ENCODE measurements at places on chromosomes 2 and 18.
A peak's percentile ranks its signal among the peaks of the same experiment; 100 is the strongest.

- no peak for DNase-seq
These were observed 322.6 kb upstream of the REV1 start for GRCh38 chr2:99812426-99812825.

DNA sequence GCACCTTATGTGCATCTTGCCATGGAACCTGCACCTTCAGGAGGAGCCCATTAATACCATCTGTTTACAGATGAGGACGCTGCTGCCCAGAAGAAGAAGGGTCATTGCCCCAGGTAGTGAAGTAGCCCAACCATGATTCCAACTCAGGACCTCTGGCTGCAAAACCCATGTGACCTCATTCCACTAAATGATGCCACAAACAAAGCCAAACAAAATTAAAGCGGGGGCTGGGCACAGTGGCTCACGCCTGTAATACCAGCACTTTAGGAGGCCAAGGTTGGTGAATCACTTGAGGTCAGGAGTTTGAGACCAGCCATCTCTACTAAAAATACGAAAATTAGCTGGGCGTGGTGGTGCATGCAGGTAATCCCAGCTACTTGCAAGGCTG is 202.1 kb downstream of the EIPR1 start:
- DNase-seq = no peak

DNA sequence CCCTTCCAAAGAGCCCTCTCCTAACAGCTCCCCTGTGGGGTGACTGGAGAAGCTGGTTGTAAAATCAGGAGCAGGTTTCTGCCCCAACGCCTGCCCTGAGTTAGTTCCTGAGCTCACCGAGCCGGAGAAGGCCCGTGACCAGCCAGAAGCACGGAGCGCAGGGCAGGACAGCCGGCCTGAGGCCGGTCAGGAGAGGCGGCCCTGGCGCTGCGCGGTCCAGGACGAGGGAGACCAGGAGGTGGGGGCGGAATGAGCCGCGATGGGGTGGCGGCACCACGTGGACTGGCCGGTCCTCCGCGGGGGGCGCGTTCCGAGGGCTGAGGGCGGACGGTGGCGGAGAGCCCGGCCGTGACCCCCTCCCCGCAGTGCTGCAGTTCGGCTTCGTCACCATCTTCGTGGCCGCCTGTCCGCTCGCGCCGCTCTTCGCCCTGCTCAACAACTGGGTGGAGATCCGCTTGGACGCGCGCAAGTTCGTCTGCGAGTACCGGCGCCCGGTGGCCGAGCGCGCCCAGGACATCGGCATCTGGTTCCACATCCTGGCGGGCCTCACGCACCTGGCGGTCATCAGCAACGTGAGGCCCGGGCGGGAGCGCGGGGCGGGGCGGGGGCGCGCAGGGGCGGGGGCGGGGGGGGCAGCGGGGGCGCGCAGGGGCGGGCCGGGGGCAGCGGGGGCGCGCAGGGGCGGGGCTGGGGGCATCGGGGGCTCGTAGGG is 29.0 kb downstream of the ANO7 start:
- peak; percentile 58 for DNase-seq

- no peak for DNase-seq
These were observed 364.7 kb downstream of the ERBB4 start for GRCh38 chr2:212173756-212174510.

GRCh38 chr2:217981084-217981730 is 21.6 kb downstream of the TNS1 start:
- DNase-seq = no peak

DNA sequence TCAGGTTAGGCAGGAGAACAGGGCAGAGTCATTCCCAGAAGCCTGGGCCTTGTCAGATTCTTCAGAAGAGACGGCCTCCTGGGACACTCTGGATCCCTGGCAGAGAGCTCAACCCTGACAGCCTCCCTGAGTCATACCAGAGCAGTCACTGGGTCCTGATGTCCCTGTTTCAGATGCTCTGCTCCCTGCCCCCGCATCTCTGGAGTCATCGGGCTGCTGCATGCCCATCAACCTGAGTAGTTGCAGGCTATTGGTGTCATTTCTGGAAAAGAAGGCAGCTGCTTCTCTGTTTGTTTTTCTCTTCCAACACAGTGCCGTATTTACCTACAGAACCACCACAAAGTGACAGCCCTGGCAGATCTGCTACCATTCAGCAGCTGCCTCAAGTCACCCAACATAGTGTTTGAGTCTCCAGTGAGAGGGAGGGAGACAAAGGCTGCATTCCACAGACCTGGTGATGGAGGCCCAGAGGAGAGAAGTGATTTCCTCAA is 145.1 kb downstream of the B3GNT2 start:
- no peak for DNase-seq

DNA sequence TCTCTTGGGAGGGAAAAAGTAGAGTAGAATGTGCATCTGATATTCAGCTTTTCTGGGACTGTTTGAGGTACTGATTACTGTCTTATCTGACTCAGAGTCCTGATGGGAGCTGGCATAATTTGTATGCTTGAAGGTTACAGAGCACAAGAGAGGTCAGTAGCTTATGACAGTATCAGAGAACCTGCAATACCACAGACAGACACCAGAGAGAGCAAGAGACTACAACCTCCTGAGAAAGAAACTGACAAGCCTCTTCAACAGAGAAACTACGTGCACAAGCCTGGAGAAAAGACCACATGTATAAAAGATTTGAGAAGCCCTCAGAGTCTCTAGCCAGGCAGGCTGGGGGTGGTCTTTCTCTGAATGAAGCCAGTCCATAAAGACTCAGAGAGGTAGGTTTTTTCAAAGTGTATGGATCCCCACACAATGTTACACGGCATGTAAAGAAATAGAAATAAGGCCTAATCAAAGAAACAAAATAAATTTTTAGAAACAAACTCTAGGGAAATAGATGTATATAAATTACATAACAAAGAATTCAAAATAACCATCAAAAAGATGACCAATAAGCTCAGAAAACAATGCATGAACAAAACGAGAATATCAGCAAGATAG is 568.3 kb downstream of the LRRTM4 start:
- DNase-seq = no peak

- no peak for DNase-seq
These were observed 159.8 kb upstream of the STK17B start for GRCh38 chr2:196331143-196331542.

- no peak for DNase-seq
These were observed 134.4 kb upstream of the SNTG2 start for GRCh38 chr2:816278-816677.

DNA sequence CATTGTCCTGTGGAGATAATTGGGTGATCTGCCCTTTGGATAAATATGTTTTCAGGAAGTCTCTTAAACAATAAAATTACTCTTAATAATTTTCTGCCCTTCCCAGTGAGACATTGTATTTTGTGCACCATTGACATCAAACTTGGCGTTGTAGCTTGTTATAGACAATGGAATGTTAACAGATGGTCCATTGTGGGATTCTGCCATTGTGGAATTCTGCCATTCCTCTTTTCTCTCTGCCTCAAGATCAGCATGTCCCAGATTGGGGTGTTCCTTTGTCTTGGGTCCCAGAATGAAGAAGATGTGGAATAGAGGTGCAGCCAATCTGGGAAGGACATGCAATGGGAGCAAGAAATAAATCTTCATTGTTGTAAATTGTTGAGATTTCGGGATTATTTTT is 15.1 kb upstream of the LDAH start:
- no peak for DNase-seq

DNA sequence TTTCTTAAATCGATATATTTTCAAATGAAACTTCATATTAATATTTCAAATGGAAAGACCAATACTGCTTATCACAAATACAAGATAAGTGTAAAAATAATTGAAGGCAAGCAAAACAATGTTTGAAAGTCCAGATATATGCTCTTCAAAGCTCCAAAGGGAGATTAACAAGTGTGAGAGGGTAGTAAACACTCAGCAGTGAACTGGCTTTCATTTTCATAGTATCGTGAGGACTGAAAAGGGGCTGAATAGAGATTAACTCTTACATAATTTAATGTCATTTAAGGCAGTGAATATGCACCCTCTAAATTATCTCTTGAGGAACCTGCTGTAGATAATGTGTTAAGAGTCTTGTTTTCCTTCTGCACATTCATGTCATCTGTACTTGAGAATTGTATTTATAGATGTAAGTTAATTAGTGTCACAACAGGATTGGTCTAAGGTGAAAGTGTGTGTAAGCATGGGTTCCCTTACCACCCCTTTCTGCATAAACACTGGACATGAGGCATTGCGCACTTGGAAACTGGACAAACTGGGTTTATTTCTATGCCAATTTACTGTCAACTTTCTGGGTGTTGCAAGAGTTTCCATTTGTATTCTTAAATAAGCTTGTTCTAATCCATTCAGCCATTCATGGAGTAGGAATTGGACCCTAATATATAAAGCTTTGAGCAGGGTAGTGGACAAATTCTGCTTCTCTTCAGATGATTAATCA is 76.7 kb upstream of the SESTD1 start:
- no peak for DNase-seq

DNA sequence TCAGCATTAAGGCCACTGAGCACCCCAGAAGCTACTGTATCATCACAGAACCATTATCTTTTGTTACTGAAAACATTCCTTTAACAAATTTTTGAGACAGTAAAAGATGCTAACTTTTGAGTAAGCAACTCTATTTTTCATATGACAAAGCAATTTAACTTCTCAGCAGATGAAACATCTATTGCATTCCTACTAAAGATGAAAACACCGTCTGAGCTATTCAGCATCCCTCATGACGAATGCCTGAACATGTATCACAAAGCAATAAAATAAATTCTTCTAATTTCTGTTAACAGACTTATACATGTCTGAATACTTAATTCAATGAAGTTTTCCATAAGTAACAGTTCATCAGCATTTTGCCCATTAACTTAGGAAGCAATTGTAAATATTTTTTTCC is 23.9 kb downstream of the CHN1 start:
- DNase-seq = no peak

DNA sequence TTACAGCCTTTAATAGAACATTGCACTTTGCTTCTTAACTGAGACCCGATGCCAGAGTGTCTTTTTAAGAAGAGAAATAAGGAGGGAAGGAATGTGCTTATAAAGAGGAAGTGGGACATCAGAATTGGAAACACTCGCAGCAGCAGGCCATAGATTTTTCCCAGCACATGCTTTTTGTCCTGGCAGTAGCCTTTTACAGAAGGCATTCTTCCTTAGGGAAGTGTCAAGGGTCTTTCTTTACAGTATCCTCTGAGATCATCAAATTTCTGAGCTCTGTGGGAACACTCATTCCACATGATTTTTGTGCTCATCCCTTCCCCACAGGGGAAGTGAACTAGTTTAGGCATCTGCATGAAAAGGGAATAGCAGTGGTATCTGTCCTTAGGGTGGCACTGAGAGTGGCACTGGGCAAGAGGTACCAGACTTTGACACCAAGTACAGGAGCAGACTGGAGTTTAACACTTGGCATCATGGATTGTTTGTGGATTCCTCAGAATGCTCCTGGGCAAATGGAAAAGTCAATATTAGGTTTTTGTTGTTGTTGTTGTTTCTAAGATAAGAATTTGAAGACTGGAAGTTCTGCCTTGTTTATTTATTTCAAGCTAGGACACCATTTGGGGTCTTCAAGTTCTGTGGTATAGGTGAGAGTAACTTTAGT is 4.1 kb downstream of the MYO1B start:
- no peak for DNase-seq

GRCh38 chr2:102971701-102972100 is 209.9 kb downstream of the TMEM182 start:
- no peak for DNase-seq

DNA sequence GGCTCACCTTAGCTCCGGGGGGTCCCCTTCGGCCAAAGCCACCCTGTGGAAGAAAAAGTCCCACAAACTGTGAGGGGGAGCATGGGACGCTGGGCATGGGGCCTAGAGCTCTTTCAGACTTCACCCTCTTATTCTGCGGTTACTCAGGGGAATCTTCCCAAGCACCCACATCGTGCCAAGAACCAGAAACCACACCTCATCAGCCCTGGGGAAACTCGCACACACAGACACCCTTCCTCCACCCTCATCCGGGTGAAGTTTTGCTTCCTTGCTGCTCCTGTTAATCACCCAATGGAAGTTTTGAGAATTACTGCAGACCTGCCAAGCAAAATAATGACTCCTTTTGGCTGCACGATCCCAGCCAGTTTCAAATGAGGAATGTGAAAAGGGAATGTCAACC is 59.1 kb downstream of the COL6A3 start:
- DNase-seq = no peak

- no peak for DNase-seq
These were observed 4.0 kb downstream of the CHRNG start for GRCh38 chr2:232543491-232543890.

DNA sequence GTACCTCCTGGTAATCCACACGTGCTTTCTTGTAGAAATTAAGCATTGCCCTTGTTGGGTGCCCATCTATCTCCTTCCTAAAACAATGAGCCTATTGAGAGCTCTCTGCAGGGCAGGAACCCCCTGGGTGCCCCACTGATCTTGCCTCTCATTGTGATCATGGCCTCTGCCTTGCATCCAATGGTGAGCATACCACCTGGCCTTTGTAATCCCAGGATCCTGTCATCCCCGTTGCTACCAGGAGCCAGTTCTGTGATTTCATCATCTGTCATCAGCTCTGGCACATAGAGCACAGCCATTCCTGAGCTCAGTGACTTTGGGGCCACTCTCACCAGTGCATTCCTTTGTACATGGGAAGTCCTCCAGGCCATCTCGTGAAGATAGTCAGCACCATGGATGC is 381.0 kb upstream of the ID2 start:
- no peak for DNase-seq

- no peak for DNase-seq
These were observed 193.5 kb downstream of the MYO3B start for GRCh38 chr2:170371231-170371998.

DNA sequence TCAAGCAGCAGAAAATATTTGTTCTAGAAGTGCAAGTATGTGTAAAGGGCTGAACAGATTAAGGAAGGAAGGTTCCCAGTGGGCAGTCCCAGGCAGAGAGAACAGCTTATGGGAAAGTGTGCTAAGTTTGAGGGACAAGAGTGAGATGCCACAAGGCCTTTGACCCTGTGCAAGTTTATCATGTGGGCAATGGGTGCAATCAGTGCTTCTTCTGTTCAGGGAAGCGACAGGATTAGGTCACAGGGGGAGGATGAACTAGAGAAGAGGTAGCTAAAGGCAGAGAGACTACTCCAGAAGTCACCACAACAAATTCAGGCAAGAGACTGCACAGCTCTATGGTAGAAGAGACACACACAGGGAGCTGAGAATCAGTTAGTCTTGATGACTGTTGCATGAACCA is 44.3 kb downstream of the LPIN2 start:
- DNase-seq = no peak

- peak; percentile 12 for DNase-seq
These were observed 5.6 kb downstream of the TXNL4A start for GRCh38 chr18:79982736-79983135.

- DNase-seq = no peak
These were observed 152.1 kb downstream of the PXDN start for GRCh38 chr2:1591978-1592907.

DNA sequence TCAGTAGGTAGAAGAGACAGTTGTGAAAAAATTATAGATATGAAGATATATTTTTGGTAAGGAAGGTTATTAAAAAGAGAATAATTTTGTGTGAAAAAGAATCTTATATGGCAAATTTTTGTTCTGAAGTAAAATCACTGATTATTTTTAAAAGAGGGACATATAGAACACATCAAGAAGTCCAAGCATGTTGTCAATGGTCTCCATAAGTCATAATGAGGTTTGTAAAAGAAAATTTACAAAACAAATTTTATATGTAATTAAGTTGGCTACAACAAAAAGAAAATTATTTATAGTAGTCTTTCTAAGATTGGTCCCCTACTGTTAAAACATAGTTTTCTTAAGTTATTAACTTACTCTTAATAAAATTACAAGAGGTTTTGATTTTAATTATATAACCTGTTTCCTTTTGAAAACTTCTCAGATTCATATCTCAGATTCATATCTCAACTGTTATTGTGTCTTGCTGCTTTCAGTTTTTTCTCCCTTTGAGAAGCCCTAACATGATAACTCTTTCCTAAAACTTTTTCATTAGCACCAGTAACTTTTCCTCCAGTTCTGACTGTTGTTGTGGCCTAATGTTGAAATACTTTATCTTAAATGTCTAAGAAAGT is 81.2 kb downstream of the SH3YL1 start:
- DNase-seq = no peak

All from nucleus accumbens (tissue), 56 donors.